GM20000 (cell line): ENCODE measurements at places on chromosomes 3 and 15.

DNA sequence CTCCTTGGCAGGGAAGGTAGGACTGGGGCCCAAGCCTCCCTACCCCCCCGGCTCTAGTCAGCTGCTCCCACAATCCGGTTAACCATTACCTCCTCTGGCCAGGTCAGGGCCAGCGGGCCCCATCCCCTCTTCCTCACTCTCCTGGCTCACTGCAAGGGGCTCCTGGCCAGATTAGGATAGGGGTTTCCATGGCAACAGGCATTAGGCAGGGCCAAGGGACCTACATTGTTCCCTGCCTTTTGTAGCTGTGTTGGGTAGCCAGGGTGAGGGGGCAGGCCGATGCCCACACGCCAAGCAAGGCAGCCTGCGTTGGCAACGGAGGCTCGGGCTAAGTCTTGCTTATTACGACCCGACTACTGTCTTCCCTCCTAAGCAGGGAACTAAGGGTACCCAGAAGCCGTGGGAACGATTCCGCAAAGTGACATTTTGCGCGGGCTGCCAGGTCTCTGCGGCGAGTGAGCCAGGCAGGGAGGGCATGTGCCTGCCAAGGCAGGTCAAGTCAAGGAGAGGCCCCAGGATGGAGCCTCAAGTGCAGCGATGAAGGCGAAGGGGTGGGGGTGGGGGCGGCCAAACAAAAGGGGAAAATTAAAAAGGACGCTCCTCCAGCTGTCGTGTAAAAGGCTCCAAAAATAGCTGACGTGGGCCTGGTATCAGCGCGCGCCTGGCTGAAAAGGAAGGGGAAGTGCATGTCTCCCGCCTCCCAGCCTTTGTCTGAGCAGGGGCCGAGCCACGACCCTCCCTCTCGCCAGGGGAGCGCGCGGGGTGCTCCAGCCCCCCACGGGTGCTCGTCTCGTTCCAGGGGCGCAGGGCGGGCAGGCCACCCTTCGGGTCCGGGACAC is 919 bp downstream of the IDH2 start:
- peak; percentile 66 for DNase-seq

DNA sequence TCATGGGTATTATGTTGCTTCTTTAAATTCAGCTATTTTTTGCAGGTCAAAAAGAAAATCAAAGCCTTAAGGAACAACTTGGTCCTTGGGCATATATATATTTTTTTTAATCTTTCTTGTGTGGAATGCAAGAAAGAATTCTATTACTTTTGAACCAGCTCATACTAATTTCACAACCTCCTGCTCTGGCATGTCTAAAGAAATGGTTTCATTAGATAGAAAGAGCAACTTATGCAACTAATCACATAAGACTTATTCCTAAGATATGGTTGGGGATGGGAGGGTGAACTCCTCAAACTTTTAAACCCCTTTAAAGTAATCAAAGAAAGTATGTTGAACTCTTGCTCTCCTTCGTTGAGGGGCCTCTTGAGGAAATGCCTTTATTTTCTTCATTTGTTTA is 114.9 kb downstream of the GMNC start:
- DNase-seq, result no peak

- no peak for DNase-seq
These were observed 3.6 kb upstream of the MKRN3 start for GRCh38 chr15:23561914-23562313.

GRCh38 chr3:47645551-47645950 is 66.9 kb upstream of the CSPG5 start:
- no peak for DNase-seq

DNA sequence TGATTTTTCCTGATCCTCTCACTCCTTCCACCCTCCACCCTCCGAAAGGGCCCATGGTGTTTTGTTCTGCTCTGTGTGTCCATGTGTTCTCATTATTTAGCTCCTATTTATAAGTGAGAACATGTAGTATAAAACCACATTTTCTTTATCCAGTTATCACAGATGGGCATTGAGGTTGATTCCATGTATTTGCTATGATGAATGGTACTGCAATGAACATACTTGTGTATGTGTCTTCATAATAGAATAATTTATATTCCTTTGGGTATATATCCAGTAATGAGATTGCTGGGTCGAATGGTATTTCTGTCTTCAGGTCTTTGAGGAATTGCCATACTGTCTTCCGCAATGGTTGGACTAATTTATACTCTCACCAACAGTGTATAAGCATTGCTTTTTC is 126.0 kb downstream of the IMPG2 start:
- no peak for DNase-seq

DNA sequence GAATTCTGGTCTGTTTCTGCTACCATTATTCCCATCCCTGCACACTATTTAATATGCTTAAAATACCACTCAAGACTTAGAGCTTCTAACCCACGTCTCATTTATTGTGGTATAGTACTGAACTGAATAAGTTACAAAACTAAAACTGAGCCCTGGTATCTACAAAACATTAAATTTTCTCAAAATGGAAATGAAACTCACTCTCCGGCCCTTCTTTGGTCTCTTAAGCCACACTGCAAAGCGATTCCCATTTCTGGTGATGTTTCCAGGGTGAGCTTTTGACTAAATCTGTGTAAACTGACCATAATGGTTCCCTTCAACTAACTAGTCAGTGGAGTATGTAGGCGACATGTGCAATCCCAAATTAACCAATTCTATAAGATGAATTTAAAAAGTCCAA is 18.6 kb downstream of the KPNA4 start:
- DNase-seq, result no peak

GRCh38 chr15:72936691-72937679 is 115.3 kb upstream of the NEO1 start:
- no peak for DNase-seq

- no peak for DNase-seq
These were observed 488.2 kb upstream of the NECTIN3 start for GRCh38 chr3:110583373-110583935.

- DNase-seq, result no peak
These were observed 4.9 kb upstream of the FRMD4B start for GRCh38 chr3:69390771-69391170.

- DNase-seq, result no peak
These were observed 87.4 kb downstream of the CHST2 start for GRCh38 chr3:143206955-143207337.

GRCh38 chr15:74270155-74270554 is 34.0 kb downstream of the CCDC33 start:
- DNase-seq, result no peak

GRCh38 chr3:124791639-124792151 is 61.4 kb downstream of the UMPS start:
- DNase-seq, result no peak

GRCh38 chr3:63576846-63577245 is 75.6 kb upstream of the SNTN start:
- DNase-seq, result no peak

DNA sequence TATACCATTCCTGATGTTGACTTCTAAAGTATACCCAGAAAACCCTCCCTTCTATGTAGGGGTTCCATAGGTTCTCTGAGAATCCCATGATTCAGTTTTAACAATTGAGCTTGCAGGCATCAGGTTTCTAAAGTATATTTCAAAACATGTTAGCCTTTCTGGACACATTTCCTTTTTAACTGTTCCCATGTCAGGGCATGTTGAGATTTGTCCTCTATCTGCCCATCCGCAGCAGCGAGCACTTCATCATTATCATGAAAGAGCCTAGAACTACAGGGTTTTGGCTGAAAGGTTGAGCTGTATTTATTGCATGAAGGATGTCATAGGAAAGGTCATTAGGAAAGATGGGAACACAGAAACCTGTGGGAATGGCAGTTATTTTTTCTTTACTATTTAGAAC is 201.1 kb upstream of the BHLHE40 start:
- no peak for DNase-seq

- DNase-seq, result no peak
These were observed 1.6 kb downstream of the FBN1 start for GRCh38 chr15:48643776-48644466.

DNA sequence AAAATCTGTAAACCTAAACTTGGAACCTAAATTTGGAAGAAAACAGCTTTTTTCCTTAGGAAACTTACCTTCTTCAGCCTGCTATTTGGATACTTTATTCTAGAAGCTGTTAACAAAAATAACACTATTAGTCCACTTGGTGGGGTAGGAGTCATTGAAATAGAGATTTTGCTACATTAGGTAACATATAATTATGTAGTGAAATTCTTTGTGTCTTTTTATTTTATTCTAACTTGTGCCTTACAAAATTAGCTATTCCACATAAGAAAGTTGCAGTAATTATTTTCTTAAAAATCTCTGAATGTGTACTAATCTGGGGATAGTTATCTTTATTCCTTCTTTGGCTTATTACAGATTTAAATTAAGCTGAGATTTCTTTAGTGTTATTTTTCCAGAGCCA is 360.4 kb upstream of the ROBO2 start:
- no peak for DNase-seq

DNA sequence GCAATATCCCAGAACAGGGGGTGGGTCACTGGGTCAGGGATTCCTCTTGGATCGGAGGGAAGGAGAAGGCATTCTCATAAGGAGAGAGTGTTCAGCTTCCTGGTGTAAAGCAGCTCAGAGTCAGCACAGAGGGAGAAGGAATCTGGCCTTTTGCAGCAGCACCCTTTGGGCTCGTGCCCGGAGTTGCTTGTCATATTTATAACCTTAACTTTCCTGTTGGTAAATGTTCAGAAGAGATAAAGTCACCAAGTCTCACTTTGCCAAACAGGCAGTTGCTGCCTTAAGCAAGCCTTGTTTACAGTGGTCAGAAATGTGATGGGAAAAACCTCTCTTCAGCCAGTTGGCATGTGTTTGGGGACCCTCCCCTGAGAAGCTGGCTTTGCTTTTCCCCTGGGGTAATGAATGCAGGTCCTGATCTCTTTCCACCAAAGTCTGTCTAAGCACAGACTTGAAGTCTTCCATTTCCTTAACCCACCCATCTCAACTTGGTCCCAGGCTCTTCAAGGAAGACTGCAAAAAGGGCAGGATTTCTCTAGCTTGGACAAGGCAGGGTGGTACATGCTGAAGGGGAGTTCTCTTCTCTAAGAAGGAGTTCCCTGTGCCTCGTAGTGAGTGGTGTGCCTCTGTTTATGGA is 206.9 kb upstream of the BHLHE40 start:
- DNase-seq, result no peak

- no peak for DNase-seq
These were observed 54.2 kb downstream of the B3GALNT1 start for GRCh38 chr3:161050935-161051334.

- no peak for DNase-seq
These were observed 54.0 kb downstream of the FAM43A start for GRCh38 chr3:194739498-194740284.

GRCh38 chr3:66181764-66182163 is 39.0 kb upstream of the SLC25A26 start:
- DNase-seq, result no peak

- no peak for DNase-seq
These were observed 119.3 kb downstream of the SERPINI1 start for GRCh38 chr3:167854846-167855245.

- no peak for DNase-seq
These were observed 158.3 kb downstream of the PDCD6IP start for GRCh38 chr3:33956776-33957175.

- DNase-seq, result no peak
These were observed 376.9 kb downstream of the CNTN6 start for GRCh38 chr3:1469687-1470086.

DNA sequence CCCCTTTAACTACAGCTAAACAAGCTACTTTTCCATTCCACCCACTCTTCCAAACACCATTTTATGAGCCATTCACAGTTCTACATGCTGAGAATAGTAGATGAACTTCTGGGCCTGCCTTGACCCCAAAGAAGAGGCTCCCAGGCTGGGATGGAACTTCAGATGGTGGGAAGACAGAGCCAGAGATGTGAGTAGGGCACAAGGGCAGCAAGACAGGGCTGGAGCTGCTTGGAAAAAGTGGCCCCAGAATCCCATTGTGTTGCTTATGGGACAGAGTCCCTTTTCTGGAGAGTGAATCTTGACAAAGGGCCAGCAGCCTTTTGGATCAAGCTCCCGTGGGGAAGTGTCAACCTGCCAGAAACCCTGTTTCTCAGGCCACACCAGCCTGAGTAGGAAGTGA is 516.5 kb upstream of the PPP2R3A start:
- no peak for DNase-seq

DNA sequence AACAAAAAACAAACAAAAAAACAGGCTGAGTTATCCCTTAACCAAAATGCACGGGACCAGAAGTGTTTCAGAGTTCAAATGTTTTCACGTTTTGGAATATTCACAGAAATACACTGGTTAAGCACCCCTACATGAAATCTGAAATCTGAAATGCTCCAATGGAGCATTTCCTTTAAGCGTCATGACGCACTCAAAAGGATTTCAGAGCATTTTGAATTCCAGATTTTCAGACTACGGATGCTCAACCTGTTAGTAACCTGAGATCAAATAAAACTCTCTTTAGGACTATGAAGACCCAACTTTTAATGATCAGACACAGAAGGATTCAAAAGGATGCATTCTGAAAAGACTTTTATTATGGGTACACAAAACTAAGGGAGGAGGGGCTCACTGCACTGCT is 9.6 kb downstream of the CLPX start:
- no peak for DNase-seq

- no peak for DNase-seq
These were observed 5.6 kb upstream of the AKAP13 start for GRCh38 chr15:85374831-85375230.

DNA sequence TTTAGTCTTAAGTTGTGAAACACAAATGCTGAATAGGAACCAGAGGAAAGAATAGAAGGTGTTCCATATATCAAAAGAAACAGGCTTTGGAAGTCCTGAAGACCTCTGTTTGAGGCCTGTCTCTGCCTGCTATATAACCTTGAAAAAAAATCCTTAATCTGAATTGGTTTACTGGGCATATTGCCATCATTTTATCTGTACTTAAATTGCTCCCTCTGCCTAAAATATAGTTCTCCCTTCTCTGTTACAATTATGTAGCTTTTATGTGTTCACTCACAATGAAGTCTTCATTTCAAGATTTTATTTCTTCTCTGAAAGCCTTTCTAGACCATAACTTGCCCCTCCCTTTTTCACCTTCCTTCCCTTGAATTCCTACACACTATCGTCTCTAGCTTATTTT is 21.2 kb downstream of the ARL13B start:
- no peak for DNase-seq

GRCh38 chr15:88708655-88709054 is 69.8 kb downstream of the ISG20 start:
- peak; percentile 28 for DNase-seq

DNA sequence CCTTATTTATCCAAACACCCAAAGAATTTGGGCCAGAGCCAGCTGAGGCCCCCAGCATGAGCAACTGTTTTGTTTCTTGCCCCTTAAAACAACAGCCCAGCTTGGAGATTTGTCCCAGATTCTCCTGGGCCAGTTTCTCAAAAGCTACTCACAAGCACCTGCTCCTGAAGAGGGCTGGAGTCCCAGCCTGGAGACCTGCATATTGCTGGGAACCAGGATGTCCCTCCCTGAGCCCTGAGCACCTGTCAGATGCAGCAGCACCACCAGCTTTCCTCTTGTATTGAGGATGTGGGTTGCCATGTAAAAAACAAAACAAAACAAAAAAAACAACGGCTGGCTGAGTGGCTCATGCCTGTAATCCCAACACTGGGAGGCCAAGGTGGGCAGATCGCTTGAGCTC is 7.0 kb upstream of the RFT1 start:
- DNase-seq, result no peak

- DNase-seq, result peak; percentile 30
These were observed 22.1 kb upstream of the POLG start for GRCh38 chr15:89356634-89357298.

- peak; percentile 67 for DNase-seq
These were observed 1.3 kb downstream of the SLC7A14 start for GRCh38 chr3:170584585-170585007.
